Muscle of arm (tissue), 14 donors: ENCODE measurements at places on chromosomes 3 and 15. TPM values are rescaled to one million over a fixed set of nuclear protein-coding genes. Genes with fewer than 3 reads are reported as not detected.

Gene UCN2
- polyA plus RNA-seq = not detected

Gene CD200
- 16.7 TPM for polyA plus RNA-seq

Gene GHRL
- polyA plus RNA-seq = 1.8 TPM

Gene CCDC54
- 4.0 TPM for polyA plus RNA-seq

Gene TNIK
- polyA plus RNA-seq = 55.5 TPM

Gene TMF1
- 27.5 TPM for polyA plus RNA-seq

Gene LRRC49
- polyA plus RNA-seq = 6.8 TPM

Gene MUSTN1
- 77.5 TPM for polyA plus RNA-seq

Gene GP5
- polyA plus RNA-seq = 0.29 TPM
